ENCODE measurements at places on chromosomes 1 and 21.

DNA sequence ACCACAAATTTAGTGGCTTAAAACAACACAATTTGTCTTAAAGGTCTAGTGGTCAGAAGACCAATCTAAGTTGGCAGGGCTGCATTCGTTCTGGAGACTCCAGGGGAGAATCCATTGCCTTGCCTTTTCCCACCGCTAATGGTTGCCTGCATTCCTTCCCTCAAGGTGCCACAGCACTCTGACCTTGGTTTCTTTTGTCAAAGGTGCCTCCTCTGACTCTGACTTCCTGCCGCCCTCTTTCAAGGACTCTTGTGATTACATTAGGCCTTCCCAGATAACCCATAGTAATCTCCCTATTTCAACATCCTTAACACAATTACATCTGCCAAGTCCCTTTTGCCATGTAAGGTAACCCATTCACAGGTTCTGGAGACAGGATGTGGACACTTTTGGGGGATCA is 145.3 kb downstream of the S1PR1 start:
- DNase-seq: no peak

- no peak for DNase-seq
Measured at GRCh38 chr21:34698270-34699015, 29.6 kb downstream of the CLIC6 start.

GRCh38 chr1:114150016-114150415 is 3.7 kb downstream of the SYT6 start:
- no peak for DNase-seq

DNA sequence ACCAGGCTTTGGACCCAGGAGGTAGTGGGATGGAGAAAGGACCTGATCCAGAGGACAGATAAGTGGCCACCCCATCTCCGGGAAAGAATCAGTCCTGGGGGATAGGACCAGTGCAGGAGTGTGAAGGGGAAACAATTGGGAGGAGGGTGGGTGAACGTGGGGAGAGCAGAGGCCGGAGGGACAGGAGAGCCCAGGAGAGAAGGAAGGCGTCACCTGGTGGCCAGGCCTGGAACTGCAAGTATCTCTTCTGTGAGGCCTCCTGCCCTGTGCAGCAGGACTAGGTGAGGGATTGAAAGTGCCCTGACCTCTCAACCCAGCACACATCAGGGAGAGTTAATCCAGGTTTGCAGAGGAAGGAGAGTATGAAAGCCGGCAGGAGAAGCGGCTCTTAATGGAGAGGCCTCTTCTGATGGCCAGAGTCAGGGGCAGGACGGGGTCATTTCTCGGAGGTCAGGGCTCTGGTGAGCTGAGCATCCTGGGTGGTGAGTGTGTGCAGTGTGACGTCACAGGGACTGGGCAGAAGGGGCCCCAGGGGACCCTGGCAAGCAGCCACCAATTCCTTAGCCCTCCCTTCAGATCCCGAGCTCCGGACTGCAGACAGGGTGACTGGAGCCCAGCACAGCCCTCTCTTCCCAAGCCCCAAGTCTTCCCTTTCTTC is 9.2 kb upstream of the LAD1 start:
- peak; percentile 74 for DNase-seq

- DNase-seq: no peak
Measured at GRCh38 chr1:41414296-41414695, 53.1 kb downstream of the FOXO6 start.

DNA sequence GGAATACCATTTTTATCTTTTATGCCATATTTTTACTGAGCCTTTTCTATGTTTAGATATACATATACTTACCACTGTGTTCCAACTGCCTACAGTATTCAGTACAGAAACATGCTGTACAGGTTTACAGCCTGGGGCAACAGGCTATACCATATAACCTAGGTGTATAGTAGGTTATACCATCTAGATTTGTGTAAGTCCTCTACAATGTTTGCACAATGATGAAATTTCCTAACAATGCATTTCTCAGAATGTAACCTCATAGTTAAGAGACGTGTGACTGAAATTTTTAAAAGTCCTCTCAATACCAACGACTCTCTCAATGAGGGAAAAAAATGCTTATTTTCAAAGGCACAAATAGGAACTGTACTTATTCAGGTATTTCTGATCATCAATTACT is 21.7 kb downstream of the INTS7 start:
- no peak for DNase-seq

DNA sequence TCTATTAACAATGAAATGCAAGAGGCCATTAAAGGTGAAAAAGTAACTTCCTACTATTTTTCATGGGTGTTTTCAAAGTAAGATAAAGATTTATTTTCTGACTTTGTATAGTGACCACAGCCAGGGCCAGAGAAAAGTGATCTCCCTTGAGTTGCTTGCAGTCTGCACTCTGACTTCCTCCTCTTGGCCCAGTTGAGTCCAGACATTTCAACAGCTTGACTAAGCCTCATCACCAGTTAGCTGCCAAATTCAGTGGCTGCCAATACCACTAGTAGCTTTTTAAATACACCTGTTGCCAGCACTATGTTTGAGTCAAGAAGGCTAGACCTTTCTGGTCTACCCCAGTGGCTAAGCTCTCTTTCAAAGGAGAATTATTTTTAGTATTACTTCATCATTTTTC is 3.7 kb upstream of the NEK7 start:
- no peak for DNase-seq

- DNase-seq: no peak
Measured at GRCh38 chr1:119329541-119330461, 38.8 kb upstream of the HAO2 start.

DNA sequence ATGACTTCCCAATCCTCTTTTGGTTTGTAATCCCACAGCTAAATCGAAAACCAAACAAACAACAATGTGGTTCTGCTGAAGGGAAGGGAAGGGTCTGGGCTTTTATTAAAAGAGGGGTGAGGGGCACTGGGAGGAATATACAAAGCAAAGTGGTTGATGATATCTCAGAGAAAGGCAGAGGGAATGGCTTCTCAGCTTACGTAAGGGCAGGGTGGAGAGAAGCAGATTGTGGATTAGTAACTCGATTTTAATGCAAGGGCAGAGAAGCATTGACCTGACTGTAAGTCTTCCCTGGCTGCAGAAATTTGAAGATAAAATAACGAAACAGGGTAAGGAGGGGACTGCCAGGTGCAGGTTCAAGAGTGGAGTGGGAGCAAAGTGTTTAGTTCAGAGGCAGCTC is 438.2 kb upstream of the LRRC7 start:
- DNase-seq: no peak

GRCh38 chr1:12657060-12657884 is 13.4 kb downstream of the AADACL4 start:
- no peak for DNase-seq

GRCh38 chr1:224339442-224340033 is 9.6 kb upstream of the NVL start:
- no peak for DNase-seq

- no peak for DNase-seq
Measured at GRCh38 chr1:160420881-160421842, 20.8 kb downstream of the VANGL2 start.

DNA sequence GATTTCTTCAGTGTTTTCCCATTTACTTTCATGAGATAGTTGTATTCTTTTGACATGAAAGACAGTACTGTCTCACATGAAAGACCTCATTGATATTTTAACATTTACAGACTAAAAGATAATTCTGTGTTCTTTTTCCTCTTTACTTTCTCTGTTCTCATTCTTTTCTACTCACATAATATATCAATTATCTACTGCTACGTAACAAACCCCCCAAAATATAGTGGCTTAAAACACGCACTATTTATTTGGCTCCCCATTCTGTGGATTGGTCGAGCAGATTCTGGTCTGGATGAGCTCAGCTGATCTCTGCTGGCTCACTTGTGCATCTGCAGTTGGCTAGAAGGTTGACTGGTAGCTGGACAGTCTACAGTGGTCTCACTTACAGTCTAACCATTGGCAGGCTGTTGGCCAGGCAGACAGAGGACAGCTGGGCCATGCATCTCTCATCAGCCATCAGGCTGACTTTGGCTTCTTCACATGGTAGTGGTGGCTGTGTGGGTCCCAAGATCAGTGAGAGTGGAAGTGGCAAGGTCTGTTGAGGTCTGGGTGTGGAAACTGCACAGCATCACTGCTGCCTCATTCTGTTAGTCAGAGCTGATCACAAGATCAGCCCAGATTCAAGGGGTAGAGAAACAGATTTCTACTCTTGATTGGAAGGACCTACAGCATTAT is 63.2 kb downstream of the MPZL1 start:
- no peak for DNase-seq

GRCh38 chr1:230270559-230271281 is 155.4 kb downstream of the PGBD5 start:
- no peak for DNase-seq

DNA sequence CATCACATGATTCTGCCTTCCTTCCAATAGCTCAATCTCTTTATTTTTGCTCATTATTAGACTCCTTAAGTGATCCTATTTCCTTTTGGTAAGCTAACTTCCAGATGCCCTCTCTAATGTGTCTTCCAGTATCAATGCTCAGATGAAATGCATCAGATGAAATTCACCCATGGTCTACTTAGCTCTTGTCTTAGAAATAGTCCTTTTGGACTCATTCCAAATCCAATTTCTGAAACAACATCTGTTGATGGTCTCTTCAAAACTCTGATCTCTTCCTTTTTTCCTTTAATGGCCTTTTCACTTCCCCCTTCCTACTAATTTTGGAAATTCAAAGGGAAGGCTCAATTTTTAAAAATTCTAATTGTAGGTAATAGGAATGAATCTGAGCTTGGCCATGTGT is 81.1 kb upstream of the GREM2 start:
- no peak for DNase-seq

GRCh38 chr1:90133133-90133532 is 138.2 kb downstream of the ZNF326 start:
- DNase-seq: peak; percentile 78

GRCh38 chr1:239478069-239478468 is 91.7 kb downstream of the CHRM3 start:
- DNase-seq: no peak

- DNase-seq: no peak
Measured at GRCh38 chr1:197096137-197096536, 29.1 kb upstream of the F13B start.

- DNase-seq: no peak
Measured at GRCh38 chr1:231347961-231348360, 9.9 kb downstream of the SPRTN start.

- DNase-seq: no peak
Measured at GRCh38 chr1:192907545-192908243, 98.9 kb downstream of the RGS2 start.

GRCh38 chr21:35606146-35606545 is 454.2 kb downstream of the SETD4 start:
- DNase-seq: no peak

- peak; percentile 27 for DNase-seq
Measured at GRCh38 chr21:36169470-36170128, 13.0 kb downstream of the DOP1B start.

Measured in NAMALWA (cell line).